ENCODE measurements at places on chromosomes 12 and 14.

GRCh38 chr14:82854901-82855300, 1321.2 kb upstream of the SEL1L start:
- no peak for DNase-seq

DNA sequence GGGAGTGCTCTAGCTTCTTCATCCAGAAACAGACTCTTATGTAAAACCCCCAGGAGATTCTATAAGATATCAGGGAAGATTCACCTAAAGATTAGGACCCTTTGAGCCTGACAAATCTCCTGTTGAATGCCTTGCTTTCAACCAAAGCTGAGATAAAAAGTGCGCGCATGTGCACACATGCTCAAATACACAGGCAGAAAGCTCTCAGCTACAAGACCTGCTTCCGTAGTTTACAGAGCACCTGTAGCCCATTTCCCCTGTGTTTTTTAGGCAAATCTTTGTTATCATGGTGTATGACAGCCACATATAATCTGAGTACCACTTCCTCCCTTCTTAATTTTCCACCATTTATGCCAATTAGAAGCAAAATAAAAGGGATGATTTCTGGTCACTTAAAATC, 866.9 kb downstream of the NRXN3 start:
- DNase-seq, result peak; percentile 19

- no peak for DNase-seq
These were observed 22.5 kb downstream of the SYNE3 start for GRCh38 chr14:95493976-95494375.

DNA sequence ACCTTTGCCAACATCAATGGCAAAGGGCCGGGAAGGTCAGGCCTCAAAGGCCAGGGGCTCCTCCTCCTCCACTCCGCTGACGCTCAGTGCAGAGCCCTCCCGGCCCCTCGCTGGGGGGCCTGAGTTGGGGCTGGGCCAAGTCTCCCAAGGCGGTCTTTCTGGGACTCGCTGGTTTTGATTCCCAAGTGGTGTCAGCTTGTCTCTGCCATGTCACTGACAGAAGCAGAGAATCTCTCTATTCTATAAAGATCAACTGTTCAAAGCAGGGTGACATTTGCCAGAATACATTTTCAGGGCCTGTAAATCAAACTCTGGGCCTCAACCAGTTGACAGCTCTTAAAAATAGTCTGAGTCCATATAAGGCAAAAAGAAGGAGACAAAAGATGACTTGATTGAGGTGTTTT, 75.9 kb downstream of the CCDC88C start:
- DNase-seq, result no peak

DNA sequence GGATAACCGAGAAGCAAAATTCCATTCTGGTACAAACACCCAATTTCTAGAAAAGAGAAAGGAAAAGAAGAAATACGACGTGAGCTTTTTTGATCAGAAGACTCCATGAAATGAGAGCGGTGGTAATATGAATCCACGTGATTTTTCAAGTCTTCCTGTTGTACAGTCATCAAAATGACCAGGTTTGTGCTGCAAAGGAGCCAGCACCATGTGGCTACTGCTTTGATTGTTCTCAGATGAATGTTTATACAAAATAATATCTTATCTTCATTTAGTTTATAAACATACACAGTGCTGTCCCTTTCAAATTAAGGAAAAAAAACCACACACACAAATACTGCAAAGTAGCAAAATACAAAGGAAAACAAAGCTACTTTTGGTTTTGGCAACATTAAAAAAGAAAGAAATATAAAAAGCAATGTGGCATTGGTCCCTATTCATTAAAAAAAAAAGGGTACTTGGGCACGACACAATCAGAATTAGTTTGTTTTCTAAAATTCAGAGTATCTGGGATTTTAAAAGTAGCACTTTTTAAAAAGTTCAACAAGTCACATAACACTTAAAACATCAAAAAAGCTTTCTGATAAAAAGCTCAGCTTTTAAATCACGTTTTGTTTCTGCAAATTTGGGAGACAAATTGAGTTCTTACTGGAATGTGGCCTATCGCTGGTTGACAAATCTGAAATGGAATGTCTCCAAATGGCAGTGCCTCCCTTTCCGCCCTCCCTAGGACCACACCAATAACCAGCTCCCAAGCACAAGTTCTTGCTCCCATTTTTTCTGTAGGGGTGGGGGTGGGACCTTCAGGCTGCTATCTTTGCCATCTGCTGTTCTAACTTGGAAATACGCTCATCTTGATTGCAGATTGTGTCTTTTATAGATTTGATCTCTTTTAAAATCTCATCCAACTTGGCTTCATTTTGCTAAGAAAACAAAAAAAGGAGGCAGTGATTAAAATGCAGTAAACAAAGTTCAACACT, 13.2 kb upstream of the SELPLG start:
- no peak for DNase-seq

DNA sequence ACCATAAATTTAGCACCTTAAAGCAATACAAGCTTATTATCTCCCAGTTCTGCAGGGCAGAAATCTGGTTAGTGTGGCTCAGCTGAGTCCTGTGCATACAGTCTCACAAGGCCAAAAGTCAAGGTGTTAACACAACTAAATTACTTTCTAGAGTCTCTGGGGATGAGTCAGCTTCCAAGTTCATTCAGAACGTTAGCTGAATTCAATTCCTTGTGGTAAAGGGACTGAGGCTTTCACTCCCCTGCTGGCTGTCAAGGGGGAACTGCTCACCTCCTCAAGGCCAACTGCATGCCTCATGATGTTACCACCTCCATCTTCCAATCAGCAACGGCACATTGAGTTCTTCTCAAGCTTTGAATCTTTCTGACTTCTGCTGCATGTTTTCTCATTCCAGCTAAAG, 27.6 kb downstream of the EML5 start:
- no peak for DNase-seq

DNA sequence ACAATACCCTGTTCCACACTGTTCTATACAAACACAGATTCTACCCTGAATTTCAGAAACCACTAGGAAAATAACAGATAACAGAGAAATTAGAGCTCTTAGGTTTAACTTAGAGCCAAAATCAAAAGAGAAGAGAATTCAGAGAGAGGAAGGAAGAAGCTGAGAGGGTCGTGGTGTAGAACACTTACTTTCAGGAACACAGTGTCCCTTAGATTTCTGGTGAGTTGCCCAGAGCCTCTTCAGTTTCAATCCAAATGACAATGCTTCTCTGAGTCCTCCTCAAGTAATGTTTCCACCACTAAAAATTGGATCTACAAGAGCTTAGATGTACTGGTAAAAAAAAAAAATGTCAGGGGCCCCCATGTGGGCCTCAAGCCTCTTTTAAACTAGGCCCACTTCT, 2.6 kb downstream of the YAF2 start:
- DNase-seq, result no peak

GRCh38 chr14:99602054-99602787, 1.8 kb downstream of the CCDC85C start:
- DNase-seq, result no peak

DNA sequence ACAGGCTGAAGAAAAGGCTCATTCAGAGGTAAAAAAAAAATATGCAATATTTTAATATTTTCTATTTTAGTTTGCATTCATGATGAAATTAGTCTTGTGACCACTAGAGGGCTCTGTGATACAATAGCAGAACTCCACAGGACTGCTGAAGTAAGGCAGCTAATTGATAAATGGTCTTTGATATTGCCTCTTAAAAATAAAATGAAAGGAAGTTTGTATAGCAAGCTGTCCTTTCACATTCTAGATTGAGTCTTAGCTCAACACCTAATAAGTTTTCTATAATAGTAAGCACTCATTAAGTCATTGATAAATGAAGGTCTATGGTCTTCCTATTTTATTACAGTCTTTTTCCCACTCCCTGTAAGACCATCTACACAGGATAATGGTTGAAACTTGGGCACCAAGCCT, 315.7 kb downstream of the NAV3 start:
- DNase-seq, result peak; percentile 75

GRCh38 chr12:45852508-45852907, 123.0 kb downstream of the ARID2 start:
- no peak for DNase-seq

- DNase-seq, result peak; percentile 79
These were observed 29.5 kb upstream of the OSBPL8 start for GRCh38 chr12:76588881-76589565.

DNA sequence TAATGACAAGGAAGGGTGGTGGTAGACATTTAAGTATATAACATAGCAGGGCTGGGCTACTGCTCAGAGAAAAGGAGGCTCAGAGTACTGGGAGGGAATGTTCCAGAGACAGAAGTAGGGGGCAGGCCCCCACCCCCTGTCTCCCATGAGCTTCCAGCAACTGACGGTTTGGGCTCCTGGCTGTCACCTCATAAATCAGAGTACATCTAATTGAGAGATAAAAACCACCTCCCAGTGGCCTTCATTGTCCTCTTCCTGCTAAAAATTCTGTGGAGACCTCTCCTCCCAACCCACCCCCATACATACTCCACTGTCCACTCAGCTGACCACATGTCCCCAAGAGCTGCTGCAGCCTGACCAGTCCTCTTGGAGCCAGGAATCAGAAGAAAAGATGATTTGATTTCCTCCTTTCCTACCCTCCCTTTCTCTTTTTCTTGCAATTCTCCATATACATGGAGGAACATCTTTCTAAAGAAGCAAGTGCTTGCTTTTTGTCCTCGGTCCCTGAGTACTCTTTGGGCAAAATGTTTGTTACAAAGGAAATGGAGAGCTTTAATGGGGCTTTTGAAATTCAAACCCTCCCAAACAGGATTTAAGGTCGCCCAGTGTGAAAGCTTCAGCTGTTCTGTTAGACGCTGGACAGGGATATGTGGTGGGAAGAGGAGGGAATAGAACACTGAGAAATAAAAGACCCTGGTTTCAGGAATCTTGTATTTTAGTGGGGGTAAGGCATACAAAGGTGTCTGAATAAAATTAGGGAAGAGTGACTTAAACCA, 16.4 kb upstream of the KCNA5 start:
- DNase-seq, result no peak

GRCh38 chr12:56763753-56764657, 881 bp downstream of the HSD17B6 start:
- no peak for DNase-seq

GRCh38 chr14:56156096-56156495, 37.9 kb downstream of the PELI2 start:
- no peak for DNase-seq

- no peak for DNase-seq
These were observed 612.9 kb downstream of the GALC start for GRCh38 chr14:87380054-87380453.

DNA sequence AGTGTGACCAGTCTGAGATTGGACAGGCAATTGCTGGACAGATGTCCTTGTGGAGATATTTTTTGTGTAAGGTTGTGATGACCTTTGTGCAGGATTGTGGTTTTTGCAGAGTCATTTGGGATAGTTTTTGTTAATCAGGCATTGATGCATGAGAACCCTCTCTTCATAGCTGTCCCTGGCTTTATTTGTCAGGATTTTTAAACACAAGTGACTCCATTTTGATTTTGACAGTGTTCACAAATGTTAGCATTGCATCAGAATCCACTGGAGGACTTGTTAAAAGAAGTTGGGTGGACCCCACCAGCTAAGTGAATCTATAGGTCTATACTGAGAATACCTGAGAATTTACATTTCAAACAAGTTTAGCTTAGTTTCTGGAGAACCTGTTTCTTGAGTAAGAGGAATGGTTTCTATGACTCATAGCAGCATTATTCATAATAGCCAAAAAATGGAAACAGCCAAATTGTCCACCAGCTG, 11.8 kb downstream of the FNTB start:
- DNase-seq, result no peak

DNA sequence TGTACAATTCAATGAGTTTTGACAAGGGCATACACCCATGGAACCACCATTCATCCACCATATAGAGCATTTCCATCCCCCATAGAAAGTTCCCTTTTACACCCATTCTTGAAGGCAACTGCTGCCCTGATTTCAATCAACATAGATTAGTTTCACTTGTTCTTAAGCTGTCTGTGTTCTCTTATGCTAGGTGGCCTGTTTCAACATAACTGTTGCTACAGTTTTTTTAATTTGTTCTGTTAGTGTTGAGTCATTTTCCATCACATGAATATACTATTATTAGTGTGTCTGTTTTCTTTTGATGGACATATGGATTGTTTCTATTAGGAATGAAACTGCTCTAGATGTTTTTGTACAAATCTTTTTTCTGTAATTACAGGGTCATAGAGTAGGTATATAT, 123.4 kb downstream of the PTPRQ start:
- no peak for DNase-seq

DNA sequence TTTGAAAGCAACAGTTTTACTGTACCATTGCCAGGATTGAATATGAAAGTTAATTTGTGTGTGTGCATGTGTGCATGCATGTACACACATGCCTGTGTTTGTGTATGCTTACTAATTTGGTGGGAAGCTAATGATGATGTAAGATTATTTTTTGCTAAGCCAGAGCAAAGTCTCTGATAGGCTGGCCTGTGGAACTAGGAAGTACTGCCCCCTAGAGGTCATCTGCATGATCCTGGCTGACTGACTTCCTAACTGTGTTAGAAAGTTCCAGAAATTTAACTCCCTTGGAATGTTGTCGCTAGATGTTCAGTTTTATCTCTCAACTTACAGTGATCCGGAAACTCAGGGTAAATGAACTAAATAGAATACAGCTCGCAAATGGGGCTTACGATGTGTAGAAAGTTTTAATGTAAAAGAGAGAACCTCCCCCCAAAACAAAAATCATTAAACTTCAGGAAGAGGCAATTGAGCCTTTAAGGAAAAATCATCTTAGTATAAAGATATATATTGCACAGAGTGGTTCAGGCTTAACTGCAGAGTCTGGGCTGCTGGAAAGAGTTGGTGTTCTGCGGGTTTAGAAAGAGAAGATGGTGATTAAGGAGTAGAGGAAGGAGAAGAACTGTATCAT, 34.3 kb upstream of the SLC38A1 start:
- peak; percentile 72 for DNase-seq

DNA sequence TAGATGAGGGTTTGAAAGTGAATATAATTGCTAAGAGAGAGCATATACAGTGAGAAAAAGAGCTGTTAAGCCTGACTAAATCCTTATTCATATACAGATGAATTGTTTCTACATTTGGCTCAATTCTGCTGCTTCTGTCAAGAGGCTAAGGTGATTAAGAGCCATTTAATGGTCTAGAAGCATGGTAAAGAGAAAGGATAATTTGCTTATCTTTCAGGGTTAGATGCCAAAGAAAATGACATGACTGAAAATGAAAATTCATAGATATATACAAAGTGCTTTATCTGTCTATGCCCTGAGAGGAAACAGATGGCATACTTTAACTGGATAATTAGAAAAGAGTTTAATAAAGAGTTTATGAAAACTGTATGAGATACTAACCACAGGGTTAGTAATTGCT, 834.9 kb downstream of the SLC6A15 start:
- no peak for DNase-seq

DNA sequence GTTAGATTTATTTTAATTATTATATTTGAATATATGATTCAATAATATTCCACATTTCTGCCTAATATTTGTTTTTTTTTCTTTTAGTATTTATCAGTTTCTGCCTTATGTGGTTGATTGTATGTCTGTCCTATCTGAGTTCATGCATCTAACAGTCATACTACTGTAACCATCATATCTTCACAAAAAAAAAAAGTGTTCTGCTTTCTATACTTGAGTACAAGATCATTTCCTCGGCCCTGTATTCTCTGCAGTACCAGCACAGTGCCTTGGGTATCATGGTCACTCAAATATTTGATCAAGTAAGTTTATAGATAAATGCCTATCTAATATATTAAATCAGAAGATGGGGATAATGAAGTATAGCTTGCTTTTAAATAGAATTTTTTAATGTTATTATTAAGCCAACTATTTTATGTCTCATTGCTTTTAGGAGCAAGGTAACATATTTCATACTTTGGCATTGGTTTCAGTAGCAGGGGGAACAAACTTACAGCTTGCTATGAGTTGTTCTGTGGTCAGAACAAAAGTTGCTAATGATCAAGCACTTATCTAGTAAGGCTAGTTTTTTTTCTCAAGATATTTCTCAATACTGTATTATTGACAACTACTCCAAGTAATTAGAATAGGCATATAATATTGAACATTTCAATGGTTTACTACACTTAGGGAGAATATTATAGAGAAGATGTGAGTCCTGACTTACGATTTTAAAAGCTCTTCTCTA, 290.5 kb upstream of the FBXO33 start:
- DNase-seq, result no peak

Data from hematopoietic multipotent progenitor cell treated with erythropoietin and hydrocortisone succinate and interleukin-3 and kit ligand, for 6 days (in vitro differentiated cells).